ENCODE measurements at places on chromosomes 13 and 19.

- peak; percentile 94 for DNase-seq
Observed at GRCh38 chr19:19531951-19532805, 3.5 kb downstream of the YJEFN3 start.

DNA sequence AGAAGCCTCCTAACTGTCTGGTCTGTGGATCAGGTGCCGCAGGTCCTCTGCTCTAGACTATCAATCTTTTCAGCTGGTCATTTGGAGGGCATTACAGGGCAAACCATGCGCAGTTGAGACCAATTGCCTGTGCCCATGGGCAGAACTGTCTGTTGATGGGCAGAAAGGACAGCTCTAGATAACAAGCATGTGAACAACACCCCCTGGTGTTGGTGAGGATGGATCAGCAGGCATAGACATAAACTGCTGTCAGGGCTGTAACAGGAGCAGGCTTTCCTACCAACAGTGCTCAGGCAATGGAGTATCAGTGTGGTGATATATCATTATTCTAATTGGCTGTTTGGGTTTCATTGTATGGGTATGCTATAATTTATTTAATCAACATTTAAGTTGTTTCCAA lies 104.7 kb upstream of the KL start:
- no peak for DNase-seq

- DNase-seq, result no peak
Observed at GRCh38 chr13:55234311-55234710, 1906.4 kb upstream of the PRR20A start.

DNA sequence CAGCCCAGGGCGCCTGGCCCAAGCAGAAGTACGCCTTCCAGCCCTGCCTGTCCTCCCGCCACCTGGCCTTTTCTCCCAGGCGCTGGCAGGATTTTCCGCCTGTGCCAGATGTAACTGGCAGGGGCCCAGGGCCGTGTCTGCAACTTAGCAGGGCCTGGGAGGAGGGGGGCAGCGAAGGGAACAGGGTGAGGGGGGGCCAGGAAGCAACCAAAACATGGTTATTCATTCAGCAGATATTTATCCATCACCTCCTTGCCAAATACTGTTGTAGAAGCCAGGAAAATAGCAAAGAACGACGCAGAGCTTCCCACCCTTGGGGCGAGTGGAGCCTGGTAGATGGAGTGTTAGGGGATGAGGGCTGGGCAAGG lies 5.6 kb downstream of the TLE6 start:
- peak; percentile 93 for DNase-seq

- no peak for DNase-seq
Observed at GRCh38 chr13:96824140-96824539, 170.1 kb downstream of the OXGR1 start.

DNA sequence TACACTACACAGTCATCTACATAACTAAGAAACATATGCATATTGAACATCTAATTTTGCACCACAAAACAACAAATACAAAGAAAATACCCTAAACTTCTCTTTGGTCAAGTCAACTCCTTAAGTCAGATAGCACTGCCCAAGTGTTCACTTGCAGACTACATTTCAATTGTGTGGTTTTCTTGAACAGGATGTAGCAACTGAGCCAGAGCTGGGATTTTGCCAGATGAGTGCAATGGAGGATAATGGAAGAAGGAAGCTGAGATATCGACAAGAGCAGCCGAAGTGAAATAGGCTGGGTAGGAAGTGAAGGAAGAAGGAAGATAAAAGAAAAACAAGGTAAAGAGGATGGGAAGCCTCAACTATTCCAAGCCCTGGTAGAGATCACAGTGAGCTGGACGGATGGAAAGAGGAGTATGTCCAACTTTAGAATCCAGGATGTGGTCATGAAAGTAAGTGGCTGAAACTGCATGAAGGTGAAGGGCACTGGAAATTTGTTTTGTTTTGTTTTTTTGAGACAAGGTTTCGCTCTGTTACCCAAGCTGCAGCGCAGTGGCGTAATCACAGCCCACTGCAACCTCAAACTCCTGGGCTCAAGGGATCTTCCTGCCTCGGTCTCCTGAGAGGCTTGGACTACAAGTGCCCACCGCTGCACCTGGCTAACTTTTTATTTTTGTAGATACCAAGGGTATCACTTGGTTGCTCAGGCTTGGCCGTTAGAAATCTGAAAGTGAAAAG lies 15.0 kb downstream of the NUFIP1 start:
- DNase-seq, result no peak

DNA sequence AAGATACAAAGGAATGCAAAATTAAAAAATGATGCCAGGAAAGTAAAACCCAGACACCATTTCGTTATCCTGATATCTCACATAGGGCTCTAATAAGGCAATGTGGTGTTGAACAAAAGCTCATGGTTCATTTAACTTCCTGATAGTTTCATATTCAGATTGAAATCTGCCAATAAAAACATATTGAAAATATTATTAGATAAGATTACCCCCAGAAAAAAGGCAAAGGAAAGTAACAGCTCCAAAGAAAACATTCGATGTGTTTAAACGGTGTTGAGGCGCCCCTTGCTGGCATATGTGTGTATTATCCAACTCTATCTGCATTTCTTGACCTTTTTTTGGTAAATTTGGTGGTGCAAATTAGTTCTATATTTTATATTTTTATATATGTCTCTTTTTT lies 75.9 kb downstream of the ESD start:
- DNase-seq, result no peak

DNA sequence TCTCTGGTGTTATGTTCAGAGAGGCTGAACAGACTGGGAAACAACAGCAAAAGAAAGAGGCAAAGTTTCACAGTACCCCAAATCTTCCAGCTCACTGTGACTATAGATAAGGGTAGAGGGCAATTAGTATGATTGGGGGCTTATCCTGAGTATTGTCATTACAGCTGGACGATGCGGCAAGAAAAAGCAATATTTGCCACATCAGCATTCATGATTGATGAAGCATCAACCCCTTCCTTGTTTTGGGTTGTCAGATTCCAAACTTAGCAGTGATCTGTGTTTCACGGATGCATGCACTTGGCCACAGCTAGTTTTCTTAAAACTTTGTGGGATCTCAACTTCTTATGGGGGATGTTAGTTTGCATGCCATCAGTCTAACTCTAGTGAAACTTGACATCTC lies 348.8 kb upstream of the SLITRK5 start:
- DNase-seq, result no peak

DNA sequence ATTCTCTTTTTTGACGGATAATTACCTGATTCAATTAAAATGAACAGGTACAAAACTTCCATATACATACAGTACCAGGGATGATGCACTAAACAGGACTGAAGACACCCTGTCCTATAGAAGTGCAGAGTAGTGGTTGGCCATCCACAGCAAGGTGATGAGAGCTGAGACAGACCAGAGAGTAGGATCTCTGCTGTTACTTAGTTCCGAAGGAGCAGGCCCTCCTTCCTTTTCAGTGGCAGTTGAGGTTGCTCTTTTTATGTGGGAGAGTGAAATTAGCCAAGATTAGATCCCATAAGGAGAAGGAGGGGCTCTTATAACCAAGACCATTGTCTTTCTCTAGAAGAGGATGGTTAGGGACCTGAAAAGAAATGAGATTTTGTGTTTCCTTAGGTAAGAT lies 4.0 kb downstream of the PDS5B start:
- no peak for DNase-seq

DNA sequence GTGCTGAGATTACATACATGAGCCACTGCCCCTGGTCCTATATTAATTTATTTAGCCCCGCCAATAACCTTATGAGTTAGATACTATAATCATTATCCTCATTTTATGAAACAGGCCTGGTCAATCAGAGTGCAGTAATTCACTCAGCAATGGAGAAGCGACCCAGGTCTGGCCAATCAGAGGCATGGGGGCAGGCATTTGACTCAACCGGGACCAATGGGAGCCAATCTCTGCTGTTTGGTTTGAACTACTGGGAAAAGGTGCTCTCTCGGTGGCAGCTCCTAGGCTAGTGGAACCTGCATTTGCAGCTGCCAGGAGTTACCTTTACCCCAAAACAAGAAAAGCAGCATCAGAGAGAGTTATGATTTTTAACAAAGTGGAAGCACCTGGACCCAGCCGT lies 6.6 kb downstream of the SIRT2 start:
- no peak for DNase-seq

- DNase-seq, result no peak
Observed at GRCh38 chr13:53220038-53220437, 191.4 kb downstream of the OLFM4 start.

- DNase-seq, result no peak
Observed at GRCh38 chr13:29935309-29935981, 85.0 kb upstream of the UBL3 start.

GRCh38 chr19:588093-588740 lies 1.5 kb upstream of the HCN2 start:
- peak; percentile 98 for DNase-seq

DNA sequence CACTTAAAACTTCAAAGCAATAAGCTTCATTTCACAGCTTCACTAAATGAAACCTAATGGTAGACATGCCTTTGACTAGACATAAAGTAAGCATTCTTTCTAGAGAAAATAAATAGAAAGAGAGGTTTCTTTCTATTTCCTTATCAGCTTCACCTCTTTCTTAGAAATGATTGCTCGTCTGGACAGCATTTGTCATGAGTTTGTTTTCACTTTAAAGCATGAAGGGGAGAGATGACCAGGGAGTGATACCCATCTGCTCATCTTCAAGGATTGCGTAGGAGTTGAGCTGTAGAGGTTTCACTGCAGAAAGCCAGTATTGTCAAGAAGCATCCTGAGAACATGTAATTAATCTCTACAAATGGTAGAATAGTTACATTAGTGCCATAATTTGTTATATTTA lies 61.3 kb downstream of the COL4A2 start:
- no peak for DNase-seq

DNA sequence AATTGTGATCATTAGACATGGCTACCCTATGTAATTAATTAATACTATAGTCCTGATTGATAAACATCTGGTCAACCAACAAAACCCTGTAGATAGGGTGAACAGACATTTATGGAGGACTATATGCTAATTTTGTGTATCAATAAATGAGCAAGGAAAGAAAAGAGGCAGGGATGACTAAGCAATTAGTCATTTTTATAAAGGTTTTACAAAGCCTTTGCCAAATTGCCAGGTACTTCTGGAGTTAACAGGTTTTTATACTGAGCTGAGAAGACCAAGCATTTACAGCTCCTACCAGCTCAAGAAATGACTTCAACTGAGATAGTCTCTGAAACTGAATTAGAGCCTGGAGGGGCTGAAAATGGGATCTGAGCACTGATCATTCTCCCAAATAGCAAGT lies 186.8 kb upstream of the PRR20A start:
- no peak for DNase-seq

GRCh38 chr13:95982144-95982543 lies 71.1 kb downstream of the UGGT2 start:
- no peak for DNase-seq

GRCh38 chr13:40439928-40440327 lies 226.5 kb downstream of the FOXO1 start:
- no peak for DNase-seq

- DNase-seq, result no peak
Observed at GRCh38 chr19:29714953-29715700, at the start of gene C19orf12. Gene C19orf12 (minus strand): TSS chr19:29715261. CDS start chr19:29708413, 6,848 bp downstream.

Measured in osteocyte (in vitro differentiated cells).